Activated T-helper 1 cell treated with anti-CD3 and anti-CD28 coated beads, Interleukin-12 subunit alpha, Interleukin-12 subunit beta, Interleukin-2, Interleukin-4 antibody, amounts not matched to agents 30 ng/mL and 10 ng/mL and 1 ng/mL, durations not matched to agents 14 hours and 24 hours and 36 hours (primary cell): ENCODE measurements at places on chromosomes 13 and 19. TPM values are rescaled to one million over a fixed set of nuclear protein-coding genes. Genes with fewer than 3 reads are reported as not detected.

The EHD2 gene
- total RNA-seq, result 0.29 and 0.54 TPM in 2 replicates

The MIR17HG gene
- total RNA-seq, result 46.5 and 52.1 TPM in 2 replicates

The FUT2 gene
- total RNA-seq, result not detected in 2 replicates

The COL5A3 gene
- total RNA-seq, result 0.67 and 0.76 TPM in 2 replicates

The SIGLEC5 gene
- total RNA-seq, result not detected in 2 replicates

The MED25 gene
- total RNA-seq, result 54.2 and 54.5 TPM in 2 replicates

The ELF1 gene
- total RNA-seq, result 75.3 and 76.8 TPM in 2 replicates

The CBY2 gene
- total RNA-seq, result not detected in 2 replicates

The ATP1A3 gene
- total RNA-seq, result 0.93 and 1.4 TPM in 2 replicates

The WTIP gene
- total RNA-seq, result 0.39 and 0.86 TPM in 2 replicates

The GRK1 gene
- 0.12 TPM in 1 of 2 replicates, not detected in the other for total RNA-seq

The GFY gene
- total RNA-seq, result not detected in 2 replicates

DNA sequence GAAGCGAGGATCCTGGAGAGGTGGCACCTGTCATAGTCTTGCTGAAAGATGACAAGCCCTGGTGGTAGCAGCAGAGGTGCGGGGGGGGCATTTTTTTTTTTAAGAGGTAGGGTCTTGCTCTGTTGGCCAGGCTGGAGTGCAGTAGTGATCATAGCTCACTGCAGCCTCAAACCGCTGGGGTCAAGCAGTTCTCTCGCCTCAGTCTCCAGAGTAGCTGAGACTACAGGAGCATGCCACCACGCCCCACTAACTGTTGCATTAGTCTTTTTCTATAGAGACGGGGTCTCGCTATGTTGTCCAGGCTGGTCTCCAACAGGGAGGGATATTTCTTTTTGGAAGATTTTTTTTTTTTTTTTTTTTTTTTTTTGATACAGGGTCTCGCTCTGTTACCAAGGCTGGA lies 3.3 kb downstream of the BAX start:
- DNase-seq, result no peak

DNA sequence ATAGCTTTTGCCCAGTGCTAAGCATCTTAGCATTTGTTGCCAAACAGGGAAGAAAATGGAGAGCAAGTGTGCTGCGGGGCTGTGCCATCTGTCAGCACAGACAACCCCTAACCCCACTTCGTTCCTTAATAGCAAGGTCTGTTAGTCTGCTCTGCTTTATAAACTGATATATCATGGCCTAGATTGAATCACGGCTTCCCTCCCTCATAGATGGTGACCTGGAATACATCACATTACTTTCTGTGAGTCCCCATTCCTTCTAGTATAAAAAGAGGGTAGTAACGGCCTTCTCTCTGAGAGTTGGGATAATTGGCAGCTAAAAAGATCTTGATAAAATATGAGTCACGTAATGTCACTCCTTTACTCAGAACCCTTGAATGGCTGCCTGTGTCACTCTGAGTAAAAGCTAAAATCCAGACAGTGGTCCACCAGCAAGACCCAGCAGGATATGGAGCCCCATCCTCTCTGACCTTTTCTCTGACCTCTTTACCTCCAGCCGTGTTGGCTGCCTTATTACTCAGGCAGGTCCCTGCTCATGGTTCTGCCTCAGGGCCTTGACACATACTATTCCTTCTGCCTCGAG lies 151.7 kb downstream of the DLEU7 start:
- DNase-seq, result no peak

GRCh38 chr19:55476100-55476775 lies at the start of gene ZNF628:
TSS of gene ZNF628 (plus strand) at chr19:55476617. CDS start at chr19:55479911, 3,294 bp downstream.
- peak; percentile 96 for DNase-seq

- no peak for DNase-seq
Measured at GRCh38 chr13:71417205-71417604, 449.8 kb downstream of the DACH1 start.

GRCh38 chr19:18430417-18431144 lies 7.4 kb downstream of the ISYNA1 start:
- DNase-seq, result no peak

- DNase-seq, result peak; percentile 11
Measured at GRCh38 chr13:27132538-27132937, 39.1 kb downstream of the USP12 start.

GRCh38 chr13:100460266-100460665 lies 128.3 kb downstream of the GGACT start:
- no peak for DNase-seq

DNA sequence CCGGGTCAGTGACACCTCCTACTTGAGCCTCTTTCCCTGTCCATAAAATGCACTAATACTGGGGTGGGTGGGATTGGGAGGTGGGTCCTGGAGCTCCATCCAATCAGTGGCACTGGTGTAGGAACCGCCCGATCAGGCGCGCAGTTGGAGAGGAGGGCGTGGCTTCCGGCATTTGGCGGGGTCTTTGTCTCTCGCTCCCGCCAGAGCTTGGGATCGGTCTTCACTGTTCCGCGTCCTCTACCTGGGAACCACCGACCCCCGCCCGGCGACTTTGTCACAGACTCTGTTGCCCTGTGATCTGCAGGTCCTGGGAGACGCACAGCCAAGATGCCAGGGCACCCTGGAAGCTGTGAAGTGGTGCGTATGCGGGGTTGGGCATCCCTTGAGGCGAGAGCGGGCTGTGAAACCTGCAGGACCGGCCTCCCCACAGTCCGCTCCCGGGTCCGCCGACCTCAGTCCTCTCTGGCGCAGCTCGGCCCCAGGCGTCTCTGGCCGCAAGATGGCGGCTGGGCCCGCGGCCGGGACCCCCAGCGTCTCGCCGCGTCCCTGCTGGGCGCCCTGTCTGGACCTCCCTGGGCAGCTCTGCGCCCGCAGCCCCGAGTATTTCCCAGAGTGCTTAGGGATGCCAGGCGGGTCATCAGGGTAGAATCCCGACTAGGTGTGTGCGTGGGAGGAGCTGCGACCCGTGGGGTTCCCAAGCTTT lies 41.6 kb upstream of the ZNF730 start:
- no peak for DNase-seq

DNA sequence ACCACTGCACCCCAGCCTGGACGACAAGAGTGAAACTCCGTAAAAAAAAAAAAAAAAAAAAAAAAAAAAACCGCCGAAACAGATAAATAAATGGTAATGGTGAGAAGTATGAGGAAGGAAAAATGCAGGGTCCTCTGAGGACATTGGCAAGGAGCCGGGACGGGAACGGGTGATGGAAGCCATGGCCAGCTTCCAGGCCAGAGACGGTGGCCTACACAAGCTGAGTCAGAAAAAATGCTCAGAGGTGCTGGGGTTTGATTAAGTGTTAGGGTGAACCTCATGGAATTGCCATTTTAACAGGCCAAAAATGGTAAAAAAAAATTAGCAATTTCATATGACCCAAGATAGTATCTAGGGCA lies 866 bp upstream of the ZSWIM4 start:
- no peak for DNase-seq

DNA sequence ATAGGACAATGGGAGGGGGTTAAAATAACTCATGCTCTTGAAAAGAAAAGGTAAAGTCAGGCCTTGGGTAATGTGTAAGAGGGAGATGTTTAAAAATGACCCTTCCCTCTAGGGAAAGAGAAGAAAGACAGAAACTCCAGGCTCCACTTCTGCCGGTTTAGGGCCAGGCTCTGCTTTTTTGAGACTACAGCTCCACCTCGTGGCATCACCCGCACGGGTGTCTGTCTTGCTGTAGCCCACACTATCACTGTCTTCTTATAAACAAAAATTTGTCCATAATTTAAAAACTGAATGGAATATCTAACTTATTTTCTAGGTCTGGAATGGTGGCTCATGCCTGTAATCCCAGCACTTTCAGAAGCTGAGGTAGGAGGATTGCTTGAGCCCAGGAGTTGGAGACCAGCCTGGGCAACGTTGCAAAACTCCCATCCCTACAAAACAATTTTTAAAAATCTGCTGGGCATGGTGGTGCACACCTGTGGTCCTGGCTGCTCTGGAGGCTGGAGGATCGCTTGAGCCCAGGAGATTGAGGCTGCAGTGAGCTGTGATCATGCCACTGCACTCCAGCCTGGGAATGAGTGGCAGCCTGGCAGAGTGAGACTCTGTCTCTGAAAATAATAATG lies 65.1 kb upstream of the GTF3A start:
- peak; percentile 38 for DNase-seq

- no peak for DNase-seq
Measured at GRCh38 chr13:111999352-111999751, 67.6 kb upstream of the SOX1 start.

DNA sequence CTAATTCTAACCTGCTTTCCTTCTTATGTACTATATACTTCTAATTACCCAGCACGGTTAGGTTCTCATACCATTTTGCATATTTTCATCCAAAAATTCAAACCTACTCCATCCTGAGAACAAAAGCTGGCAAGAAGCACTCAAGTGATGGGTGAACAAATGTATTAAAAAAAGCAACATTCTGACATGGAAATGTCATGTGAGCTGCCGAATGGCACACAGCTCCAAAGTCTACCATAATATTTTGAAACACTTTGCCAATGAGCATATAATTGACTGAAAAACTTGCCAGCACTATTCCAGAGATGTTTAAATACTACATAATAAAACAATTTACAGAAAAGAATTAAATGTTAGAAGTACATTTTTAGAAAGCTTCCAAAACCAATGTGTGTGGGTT lies 274.6 kb downstream of the ENOX1 start:
- DNase-seq, result no peak

DNA sequence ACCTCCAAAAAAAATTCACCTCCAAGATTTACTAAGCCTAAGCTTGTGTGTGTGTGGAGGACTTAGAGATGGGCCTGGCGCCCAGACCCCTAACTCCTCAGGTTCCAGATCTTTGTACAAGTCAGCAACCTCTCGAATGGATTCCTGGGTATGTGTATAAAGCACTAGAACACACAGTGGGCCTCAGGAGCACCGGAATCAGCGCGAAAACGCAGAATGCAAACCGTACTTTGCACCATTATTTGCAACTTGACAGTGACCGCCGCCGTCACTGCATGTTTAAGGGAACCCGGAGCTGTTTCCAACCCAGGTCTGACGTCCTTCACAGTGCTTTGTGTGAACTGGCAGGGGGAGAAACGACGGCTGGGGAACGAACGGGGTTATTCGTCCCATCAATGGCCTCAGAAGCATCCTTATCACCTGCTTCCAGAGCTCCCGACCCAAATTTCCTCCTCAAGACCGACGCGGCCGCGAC lies 688 bp downstream of the ZNF606 start:
- peak; percentile 21 for DNase-seq

- DNase-seq, result no peak
Measured at GRCh38 chr13:109780845-109781383, 5.5 kb downstream of the IRS2 start.

DNA sequence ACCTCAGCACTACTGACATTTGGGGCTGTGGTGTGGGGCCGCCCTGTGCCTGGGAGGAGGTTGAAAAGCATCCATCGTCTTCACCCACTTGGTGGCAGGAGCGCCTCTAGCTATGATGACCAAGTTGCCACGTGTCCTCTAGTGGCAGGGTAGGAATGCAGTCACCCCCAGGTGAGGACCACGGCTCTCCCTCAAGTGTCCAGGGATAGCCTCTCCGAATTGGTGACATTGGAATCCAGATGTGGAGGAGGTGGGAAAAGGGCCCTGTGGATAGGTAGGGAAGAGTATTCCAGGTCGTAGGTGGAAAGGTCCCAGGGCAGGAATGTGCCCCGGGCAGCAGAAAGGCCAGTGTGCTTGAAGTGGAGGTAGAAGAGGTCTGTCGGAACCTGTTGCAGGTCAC lies 37.6 kb downstream of the ARHGEF18 start:
- no peak for DNase-seq

GRCh38 chr19:49502866-49503581 lies 6.8 kb downstream of the RPS11 start:
- peak; percentile 56 for DNase-seq

DNA sequence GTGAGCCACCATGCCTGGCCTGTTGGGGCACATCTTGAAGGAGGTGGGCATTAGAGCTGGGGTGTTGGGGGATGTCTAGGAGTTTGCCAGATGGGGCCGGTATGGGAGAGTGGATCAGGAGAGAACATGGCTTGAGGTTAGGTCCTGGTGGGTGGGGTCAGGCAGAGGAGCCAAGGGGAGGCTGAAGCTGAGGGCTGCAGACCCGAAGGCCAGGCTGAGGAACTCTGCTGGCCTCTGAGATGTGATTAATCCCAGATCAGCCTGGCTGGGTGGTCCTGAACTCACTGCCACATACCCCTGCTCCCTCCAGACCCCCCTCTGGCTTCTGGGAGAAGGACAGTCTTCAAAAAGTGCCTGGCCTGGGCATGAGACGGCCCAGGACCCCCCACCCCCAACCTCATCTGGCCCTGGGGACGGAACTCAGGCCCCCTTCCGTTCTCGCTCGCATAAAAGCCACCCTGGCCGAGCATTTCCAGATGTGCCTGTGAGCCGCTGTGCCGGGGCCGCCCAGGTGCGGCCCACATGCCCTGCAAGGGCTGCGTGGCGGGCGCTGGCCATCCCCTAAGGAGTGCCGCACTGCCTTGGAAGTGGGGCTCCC lies 2.7 kb downstream of the FSTL3 start:
- no peak for DNase-seq

DNA sequence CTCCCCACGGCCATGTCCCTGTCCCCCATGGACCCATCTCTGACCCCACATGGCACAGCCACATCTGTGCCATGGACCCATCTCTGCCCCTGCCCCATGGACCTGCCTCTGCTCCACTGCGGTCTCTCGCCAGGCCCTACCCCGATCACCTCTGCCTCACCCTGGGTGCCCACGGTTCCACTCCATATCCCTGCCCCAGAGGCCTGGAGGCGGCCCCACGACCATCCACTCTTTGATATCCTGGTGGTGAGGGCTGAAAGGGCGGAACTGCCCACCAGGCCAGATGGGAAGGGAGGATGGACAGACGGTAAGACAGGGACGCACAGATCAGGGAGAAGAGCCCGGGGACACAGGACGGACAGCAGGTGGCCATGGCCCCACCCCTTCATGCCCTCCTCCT lies 327 bp downstream of the PTGER1 start:
- DNase-seq, result no peak

GRCh38 chr19:1425102-1425837 lies 12.9 kb upstream of the RPS15 start:
- no peak for DNase-seq

- DNase-seq, result no peak
Measured at GRCh38 chr13:23805821-23806220, 83.4 kb downstream of the MIPEP start.

GRCh38 chr13:20121159-20121525 lies 39.7 kb downstream of the GJA3 start:
- DNase-seq, result no peak

GRCh38 chr13:85266331-85266730 lies 532.9 kb downstream of the SLITRK6 start:
- no peak for DNase-seq
